ENCODE measurements at places on chromosomes 2 and 18. TPM values are rescaled to one million over a fixed set of nuclear protein-coding genes. Genes with fewer than 3 reads are reported as not detected.
A peak's percentile ranks its signal among the peaks of the same experiment; 100 is the strongest.

Gene THAP4
- total RNA-seq, result 37.8 TPM

DNA sequence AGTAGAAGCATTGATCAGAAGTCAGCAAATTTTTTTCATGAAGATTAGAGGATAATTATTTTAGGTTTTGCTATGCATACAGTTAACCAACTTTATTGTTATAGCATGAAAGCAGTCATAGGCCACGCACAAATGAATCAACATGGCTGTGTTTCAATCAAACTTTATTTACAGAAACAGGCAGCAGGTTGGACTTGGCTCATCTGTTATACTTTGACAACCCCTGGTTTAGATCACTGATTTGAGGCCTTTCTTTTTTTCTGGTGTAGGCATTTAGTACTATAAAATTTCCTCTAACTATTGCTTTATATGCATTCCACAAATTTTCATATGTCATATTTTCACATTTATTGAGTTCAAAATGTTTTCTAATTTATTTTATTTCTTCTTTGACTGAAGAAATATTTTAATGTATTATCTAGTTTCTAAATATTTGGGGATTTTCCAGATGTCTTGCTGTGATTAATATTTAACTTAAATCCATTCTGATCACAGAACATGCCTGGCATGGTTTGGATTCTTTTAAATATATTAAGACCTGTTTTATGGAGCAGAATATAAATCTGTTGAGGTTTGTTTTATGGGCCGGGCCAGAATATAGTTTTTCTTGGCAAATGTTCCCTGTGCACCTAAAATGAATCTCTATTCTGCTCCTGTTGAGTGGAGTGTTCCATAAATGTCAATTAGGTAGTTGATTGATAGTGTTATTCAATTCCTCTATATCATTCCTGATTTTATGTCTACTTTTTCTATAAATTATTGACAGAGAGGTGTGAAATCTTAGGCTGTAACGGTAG is 116.3 kb upstream of the KLHL29 start:
- no peak for DNase-seq

Gene KCNK3
- total RNA-seq, result 0.05 TPM

DNA sequence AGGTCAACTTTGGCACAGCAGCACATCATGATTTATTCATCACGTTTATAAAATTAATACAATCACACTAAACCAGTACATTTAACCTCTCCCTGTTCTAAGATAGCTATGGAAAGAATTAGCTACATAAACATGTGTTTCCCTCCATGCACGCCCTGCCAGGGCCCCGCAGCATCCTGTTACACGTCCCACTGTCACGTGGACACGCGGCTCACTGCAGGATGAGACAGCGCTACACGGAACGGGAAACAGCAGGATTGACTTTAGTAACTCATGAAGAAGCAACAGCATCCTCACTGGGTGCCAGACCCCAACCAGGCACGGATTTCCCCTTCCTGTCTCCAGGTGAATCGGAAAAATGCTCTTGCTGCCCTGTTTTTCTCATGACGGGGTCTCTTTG is 30.9 kb upstream of the SALL3 start:
- no peak for DNase-seq

Gene ALS2
- 33.4 TPM for total RNA-seq

- no peak for DNase-seq
These were observed 167.9 kb upstream of the SLC39A10 start for GRCh38 chr2:195489101-195489500.

Gene OR6B3
- not detected for total RNA-seq

- DNase-seq, result no peak
These were observed 23.3 kb downstream of the GNLY start for GRCh38 chr2:85717308-85718008.

DNA sequence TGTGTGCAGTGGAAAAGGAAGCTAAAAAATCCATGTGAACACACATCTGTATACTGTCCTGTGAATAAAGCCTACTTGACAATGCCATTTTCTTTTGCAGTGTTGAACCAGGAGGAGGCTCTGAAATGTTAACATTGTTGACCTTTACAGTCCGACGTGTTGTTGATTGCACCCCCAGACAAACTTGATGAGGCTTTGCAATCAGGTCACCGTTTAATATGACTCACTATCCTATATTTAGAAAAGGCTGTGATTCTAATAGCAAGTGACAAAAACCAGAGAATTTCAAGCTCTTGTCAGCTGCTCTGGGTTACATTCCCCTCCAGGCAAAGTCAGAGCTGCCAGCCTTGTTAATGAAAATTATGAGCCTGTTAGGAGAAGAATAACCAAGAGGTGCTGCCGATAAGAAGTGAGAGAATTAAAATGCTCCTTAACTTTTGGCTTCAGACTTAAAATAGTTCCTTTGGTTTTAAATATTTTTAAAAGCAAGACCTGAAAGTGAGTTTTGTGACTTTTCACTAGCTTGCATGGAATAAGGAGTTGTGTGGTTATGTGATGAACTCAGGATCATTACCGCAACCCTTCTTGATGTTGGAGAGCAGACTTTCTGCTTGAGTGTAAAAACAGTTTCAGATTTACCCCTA is 162.1 kb downstream of the QPCT start:
- DNase-seq, result peak; percentile 23

GRCh38 chr2:33090553-33091134 is 143.9 kb downstream of the LTBP1 start:
- no peak for DNase-seq

DNA sequence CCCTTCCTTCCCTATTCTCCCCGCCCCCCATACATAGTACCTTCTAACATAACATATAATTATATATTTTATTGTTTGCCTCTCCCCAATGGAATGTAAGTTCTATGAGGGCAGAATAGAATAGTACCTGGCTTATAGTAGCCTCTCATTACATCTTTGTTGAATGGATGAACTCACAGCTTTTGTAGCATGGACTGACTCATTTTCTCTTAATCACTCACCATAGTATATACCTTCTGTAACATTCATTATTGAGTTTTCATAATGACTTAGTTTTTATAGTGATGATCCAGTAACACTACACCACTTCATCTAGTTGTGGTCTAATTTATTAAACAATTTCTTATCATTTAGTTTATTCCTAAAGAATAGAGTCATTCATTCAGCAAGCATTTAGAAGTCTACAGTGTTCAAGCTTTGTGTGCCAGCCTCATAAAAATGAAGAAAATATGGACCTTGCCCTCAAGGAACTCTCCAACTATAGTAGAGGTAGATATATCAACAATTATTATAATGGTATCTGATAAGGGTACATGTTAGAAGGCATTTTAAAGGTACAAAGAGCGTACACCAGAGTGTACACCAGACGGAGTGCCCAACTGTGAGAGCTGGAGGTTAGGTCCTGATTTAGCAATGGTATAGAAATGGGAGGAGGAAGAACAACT is 31.1 kb downstream of the NCOA1 start:
- DNase-seq, result no peak

GRCh38 chr2:16375351-16375750 is 290.3 kb downstream of the CYRIA start:
- no peak for DNase-seq

GRCh38 chr2:23027396-23027795 is 357.6 kb upstream of the KLHL29 start:
- DNase-seq, result no peak

Gene CCBE1
- 0.14 TPM for total RNA-seq
